Hematopoietic multipotent progenitor cell treated with erythropoietin and hydrocortisone succinate and interleukin-3 and kit ligand, for 6 days (in vitro differentiated cells): ENCODE measurements at places on chromosomes 2 and 18.

GRCh38 chr2:70930371-70931329, 5.0 kb upstream of the ATP6V1B1 start:
- DNase-seq, result no peak

- no peak for DNase-seq
These were observed 211.8 kb downstream of the C1D start for GRCh38 chr2:67851016-67851415.

- peak; percentile 2 for DNase-seq
These were observed 83.4 kb downstream of the RAPH1 start for GRCh38 chr2:203451689-203452088.

DNA sequence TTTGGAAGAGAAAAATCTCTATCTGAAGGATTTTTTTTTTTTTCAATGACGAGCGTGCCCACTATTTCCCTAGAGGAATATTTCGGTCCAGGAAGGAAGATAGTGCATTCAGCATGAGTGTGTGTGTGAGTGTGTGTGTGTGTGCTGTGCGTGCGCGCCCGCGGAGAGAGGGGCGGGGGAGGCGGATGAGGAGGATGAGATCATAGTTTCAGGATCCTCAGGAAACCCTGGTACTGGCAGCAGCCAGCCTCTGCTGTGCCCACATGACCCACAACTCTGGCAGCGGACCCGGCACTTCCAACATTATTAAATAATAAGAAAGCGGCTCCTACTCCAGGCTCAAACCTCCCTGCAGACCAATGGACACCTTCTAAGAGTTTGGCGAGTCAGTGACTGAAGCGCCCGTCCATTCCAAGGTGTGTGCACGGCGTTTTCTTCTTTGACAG, 217.0 kb upstream of the DTNA start:
- DNase-seq, result no peak

DNA sequence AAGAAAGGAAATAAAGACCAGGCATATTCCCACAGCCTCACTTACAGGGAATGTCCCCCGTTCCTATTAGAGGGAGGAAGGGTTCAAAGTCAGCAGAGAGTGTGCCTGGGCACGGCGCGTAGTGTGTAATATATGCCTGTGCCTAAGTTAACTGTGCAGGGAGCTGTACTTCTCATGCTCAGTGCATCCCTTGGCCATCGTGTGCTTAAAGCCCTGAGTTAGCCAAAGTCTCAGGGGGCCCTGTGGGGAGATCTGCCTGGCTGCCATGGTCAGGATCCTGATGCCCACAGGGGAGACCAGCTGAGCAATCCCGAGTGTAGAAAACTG, 48.4 kb downstream of the TEX51 start:
- DNase-seq, result no peak

DNA sequence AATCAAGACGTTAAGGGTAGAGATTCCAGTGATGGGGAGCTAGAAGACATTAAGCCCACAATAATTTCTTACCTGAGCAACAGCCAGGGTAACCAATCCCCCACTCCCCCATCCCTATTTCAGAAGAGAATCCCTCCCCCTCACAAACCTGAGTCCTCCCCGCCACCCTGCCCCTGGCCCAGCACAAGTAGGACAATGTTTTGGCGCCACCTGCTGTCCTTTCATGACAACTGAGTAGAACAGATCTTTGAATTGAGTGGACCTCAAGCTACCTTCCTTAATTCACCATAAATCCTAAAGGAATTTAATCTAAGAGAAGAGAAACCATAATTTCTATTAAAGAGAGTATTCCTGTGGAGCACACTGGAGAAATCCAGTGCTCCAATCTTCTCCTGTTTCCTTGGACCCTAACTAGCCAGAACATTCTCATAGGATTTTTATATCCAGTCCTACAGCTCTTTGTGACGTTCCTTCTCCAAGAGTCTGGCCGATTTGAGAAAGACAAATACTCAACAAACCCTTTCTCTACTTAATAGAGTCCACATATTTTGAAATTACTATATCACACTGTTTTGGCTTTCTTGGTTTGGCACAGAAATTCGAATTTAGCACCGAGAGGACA, 41.1 kb downstream of the NHEJ1 start:
- peak; percentile 86 for DNase-seq

DNA sequence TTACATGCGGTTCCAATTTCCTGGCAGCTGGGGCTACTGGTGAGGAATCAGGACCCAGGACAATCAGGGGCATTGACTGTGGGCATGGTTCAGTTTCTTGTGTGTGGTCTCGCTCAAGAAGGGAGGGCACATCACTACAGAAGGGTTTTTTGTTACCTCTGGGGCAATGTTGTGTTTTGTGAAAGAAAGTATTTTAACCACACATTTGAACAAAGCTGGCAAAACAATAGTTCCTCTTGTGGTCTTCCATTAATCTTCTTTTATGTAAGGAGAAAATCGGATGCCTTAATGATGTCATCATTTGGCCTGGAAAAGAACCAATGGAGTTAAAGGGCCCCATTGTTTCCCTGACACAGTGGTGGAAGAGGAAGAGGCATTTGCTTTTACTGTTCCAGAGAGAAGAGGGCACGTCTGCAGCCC, 197.4 kb downstream of the SH3BP4 start:
- DNase-seq, result no peak

- no peak for DNase-seq
These were observed 249.6 kb upstream of the ACVR2A start for GRCh38 chr2:147595200-147595599.

GRCh38 chr2:85476624-85477023, 58.1 kb downstream of the SH2D6 start:
- DNase-seq, result no peak

GRCh38 chr2:28751956-28752630, 463 bp downstream of the PPP1CB start:
- no peak for DNase-seq

GRCh38 chr2:201900362-201900761, 94.0 kb downstream of the CDK15 start:
- DNase-seq, result peak; percentile 63

GRCh38 chr2:71853858-71854257, 293.8 kb downstream of the CYP26B1 start:
- no peak for DNase-seq

GRCh38 chr2:226991663-226992062, 155.8 kb downstream of the RHBDD1 start:
- DNase-seq, result no peak

DNA sequence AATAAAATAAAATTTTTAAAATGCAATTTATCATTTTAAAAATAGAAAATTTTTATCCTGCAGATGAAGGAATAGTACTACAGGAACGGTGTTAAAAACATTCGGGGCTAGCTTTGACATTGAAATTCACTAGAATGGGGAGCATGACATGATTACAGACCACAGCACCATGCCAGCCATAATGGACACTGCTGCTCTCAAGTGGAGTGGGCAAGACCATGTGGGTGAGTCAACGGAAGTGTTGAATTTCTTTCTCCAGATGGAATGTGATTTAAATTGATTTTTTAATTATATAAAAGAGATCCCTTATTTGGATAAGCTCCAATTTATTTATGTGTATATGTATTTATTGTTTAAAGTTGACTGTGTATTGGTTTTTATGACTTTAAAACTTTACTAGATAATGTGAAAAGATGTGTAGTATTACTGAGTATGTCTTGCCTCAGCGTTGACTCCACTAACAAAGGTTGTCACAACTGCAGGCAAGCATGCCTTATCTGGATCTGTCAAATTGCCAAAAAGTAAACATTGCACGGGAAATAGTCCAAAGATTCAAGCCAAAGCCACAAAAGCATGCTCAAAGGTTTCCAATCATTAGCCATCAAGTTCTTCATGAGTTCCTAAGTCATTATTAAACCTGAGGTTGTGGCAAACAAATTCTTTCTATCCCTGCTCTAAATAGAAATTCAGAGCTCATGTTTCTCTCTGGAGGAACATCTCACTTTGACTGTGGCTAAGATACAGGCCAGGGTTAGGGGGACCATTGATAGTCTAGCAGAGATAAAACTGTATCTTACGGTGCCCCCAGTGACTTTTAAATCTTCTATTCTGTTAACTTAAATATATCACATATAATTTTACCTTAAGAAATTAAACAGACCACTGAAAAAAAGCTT, 536.9 kb downstream of the TMX3 start:
- DNase-seq, result no peak

DNA sequence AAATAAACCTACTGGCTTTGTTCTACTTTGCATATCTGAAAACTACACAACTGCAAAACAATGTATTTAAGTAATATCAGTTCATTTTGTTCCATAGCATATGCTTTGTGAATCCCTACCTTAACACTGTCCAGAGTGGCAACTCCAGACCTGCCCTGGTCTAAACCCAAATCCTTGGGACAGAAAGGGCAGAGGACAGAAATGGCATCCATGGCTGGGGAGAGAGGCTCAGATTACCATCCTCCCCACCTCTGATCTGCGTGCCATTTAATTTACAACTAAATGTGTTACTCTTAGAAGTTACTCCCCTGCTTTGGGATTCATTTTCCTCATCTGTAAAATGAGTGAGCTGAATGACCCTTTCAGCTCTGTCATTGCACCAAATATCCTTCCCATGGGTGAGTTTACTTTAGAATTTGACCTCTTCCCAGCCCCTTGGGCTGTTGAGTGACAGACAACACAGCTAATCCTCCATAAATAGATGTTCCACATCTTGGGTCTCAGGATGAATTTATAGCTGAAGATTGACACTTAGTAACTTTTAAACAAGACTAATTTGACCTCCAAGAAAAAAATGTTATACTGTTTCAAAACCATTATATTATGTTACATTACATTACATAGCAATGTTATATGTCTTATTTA, 20.1 kb upstream of the NEB start:
- DNase-seq, result no peak

GRCh38 chr2:36366491-36367120, 11.0 kb downstream of the CRIM1 start:
- DNase-seq, result no peak

GRCh38 chr2:54581326-54582039, 125.4 kb downstream of the SPTBN1 start:
- peak; percentile 61 for DNase-seq

DNA sequence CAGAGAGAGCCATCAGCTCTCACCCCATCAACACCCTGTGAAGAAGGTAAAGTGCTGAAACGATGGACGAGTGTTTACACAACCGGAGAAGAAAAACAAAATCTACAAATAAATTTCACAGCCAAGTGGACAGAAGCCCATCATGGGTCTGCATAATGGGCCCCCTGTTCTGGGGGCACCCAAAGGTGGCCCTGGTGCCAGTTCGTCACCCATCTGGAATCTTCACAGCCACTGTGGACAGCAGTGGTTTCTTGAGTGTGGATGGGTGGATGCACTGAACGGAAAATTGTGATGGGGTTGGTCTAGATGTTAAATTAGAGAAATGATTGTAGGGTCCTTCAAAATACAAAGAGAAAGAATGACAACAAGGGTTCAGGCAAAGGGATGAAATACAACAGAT, 38.8 kb downstream of the ANKMY1 start:
- DNase-seq, result no peak

DNA sequence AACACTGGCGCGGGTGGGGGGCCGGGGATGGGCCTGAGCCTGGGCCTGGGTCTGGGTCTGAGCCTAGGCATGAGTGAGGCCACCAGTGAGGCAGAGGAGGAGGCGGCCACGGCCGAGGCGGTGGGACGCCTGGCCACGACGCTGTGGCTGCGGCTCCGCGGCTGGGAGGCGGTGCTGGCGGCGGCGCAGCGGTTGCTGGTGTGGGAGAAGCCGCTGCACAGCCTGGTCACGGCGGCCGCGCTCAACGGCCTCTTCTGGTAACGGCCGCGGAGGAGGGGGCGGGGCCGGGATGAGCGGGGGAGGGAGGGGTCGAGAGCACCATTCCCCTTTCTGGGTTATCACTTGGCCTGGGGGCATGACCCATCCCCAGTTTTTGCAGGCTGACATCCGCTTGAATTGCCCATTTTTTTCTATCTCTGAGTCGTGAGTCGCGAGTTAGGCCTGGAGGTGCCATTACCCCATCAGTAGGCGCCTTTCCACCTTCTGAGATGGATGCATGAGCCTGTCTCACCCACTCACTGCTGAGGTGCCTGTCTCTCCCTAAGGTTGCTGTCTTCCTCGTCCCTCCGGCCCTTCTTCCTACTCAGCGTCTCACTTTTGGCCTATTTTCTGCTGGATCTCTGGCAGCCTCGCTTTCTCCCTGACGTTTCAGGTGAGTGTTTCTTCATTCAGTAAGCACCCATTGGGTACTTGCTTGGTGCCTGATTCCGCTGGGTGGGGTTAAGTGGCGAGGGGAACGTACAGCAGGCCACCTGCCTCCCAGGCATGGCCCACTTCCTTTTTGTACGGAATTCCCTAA, 501 bp downstream of the RETREG2 start:
- DNase-seq, result peak; percentile 54

GRCh38 chr2:170248574-170249393, 70.8 kb downstream of the MYO3B start:
- peak; percentile 18 for DNase-seq

DNA sequence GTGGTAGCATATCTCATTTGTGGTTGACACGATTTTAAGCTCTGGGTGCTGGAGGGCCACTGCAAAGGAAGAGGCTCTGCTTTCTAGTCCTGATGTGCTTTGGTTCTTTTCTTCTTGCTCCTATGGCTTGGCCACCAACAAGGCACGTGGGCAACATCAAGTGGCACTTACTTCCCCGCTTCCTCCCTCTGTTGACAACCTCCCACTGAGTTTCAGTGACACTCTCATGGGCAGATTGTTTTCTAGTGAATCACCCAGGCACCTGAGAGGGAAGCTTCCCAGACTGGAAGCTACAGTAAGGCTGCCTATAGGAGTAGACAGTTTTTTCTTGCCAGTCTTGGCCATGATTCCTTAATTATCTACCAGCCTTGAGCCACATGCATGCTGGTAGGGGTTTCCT, 89.0 kb downstream of the NBAS start:
- no peak for DNase-seq

DNA sequence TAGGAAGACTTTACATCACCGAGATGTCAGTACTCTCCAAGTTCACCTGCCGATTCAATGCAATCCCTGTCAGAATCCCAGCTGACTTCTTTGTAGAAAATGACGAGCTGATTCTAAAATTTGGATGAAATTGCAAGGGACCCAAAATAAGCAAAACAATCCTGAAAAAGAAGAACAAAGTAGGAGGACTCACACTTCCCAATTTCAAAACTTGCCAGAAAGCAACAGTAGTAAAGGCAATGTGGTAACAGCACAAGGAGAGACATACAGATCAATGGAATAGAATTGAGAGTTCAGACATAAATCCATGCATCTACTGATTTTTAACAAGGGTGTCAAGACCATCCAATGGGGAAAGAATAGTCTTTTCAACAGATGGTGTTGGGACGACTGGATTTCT, 52.2 kb downstream of the SMAD7 start:
- DNase-seq, result no peak

- no peak for DNase-seq
These were observed 84.2 kb upstream of the GPC1 start for GRCh38 chr2:240351088-240351741.

DNA sequence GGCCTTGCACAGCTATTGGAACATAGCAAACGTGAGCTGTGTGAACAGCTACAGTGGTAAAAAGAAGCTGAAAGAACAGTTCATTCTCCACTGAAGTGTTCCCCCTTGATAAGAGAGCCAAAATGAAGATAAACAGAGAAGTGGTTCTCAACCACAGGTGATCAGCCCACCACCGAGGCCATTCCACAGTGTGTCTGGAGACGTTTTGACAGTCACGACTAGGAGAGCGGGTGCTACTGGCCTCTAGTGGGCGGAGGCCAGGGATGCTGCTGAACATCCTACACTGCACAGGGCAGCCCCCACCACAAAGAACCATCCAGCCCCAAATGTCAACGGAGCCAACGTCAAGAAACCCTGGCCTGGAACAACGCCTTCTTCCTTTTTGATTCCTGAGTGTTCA, 38.4 kb downstream of the ADCY3 start:
- DNase-seq, result peak; percentile 66

- DNase-seq, result no peak
These were observed 425.4 kb downstream of the CNTNAP5 start for GRCh38 chr2:124450481-124450880.

GRCh38 chr2:43898134-43898837, 59.5 kb downstream of the ABCG8 start:
- peak; percentile 47 for DNase-seq
